Caco-2 (cell line): ENCODE measurements at places on chromosomes 12 and 14.

DNA sequence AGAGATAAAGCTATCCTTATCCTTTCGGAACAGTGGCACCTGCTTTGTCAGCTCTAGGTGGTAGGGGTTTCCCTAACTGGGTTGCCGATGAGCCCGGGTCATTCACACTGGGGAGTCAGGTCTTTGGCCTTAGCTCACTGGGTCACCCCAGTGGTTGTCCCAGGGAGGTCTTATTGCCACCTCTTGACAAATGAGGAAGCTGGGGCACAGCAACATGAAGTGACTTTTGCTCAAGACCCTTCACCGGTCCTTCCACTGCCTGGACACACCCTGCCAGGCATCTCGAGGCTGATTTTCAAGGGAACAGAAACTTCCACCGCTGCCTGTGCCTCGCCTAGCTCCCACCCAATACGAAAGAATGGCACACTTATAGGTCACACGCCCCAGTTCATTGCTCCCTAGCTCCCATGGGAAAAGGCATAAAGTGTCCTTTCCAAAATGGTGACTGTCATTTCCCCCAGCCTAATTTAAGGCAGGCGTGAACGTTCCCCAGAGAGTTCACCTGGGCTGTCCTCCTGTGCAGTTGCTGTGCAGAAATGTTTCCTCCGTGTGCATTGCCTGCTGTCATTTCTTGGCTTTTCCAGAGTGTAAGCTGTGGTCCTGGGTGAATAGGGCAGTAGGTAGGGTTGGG is 156.1 kb upstream of the CCND2 start:
- no peak for DNase-seq

DNA sequence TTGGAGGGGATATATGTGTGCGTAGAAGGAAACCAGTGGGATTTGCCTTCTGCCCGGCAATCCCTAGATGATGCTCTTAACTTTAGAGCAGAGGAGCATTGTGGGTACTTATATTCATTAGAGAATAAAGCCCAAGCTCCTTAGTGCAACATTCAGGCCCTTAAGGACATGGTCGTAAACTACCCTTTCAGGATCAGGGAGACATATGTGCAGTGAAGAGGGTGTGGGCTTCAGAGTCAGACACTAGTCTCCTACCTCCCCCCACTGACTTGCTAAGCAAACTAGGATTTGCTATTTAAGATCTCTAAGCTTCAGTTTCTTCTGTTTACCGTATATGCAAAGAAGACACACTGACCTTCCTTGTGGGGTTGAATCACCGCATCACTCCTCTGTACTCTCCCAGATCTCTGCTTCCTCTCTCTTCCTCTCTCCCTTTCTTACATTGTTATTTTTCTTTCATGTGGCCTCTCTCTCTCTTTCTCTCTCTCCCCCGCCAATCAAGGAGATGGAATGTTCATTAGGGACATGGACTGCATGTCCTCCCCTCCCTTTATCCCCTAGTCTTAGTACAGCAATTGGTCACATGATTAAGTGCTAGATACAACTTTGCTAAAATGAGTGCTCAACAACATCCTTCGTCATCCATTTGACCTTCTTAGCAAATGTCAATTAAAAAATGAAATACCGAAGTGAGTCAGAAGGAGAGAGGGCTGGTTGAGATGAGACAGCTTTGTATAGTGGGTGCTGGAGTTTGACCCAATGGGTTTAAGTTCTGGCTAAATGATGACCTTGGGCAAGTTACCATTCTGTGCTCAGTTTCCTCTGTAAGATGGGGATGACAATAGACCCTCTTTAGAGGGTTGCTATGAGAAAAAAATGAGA is 91.7 kb downstream of the TMX1 start:
- DNase-seq = no peak

DNA sequence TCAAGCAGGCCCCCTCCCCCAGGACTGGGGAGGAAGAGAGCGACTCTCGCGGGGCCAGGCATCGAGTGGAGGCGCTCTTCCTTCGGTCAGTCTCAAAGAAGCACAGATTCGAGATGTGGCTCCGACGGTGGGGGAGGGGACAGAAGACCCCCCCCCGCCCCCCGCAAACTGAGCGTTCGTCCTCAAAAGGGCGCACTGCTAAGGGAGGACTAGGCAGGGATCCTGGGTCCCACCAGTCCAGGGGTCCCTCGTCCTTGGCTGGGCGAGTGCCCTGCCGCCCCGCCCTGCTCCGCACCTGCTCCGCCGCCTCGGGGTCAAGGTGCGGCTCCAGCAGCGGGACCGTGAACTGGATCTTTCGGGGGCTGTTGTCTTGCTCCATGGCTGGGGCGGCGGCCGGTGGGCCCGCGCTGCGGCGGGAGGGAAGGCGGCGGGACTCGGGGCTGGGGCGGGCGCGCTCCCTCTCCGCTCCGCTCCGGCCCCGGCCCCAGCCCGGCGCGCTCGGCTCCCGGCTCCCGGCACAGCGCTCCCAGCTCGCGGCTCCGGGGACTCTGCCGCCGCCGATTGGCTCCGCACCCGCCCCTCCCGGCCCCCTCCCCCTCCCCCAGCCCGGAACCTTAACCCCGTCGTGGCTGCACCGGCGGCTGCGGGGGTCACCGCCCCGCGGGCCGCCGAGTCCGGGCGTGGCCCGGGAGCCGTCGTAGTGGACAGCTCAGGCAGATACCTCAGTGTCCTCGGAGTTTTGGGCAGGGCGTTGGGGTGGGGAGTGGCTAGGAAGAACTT is at the start of gene PPP1R1A:
Gene PPP1R1A (minus strand): TSS at position 550 of the 780 bp plus-strand sequence. CDS start 171 bp downstream, at position 379.
- DNase-seq = peak; percentile 33

GRCh38 chr12:16688200-16688599 is 82.2 kb upstream of the LMO3 start:
- DNase-seq = no peak

- DNase-seq = no peak
Measured at GRCh38 chr14:58662018-58662417, 24.3 kb downstream of the DACT1 start.

DNA sequence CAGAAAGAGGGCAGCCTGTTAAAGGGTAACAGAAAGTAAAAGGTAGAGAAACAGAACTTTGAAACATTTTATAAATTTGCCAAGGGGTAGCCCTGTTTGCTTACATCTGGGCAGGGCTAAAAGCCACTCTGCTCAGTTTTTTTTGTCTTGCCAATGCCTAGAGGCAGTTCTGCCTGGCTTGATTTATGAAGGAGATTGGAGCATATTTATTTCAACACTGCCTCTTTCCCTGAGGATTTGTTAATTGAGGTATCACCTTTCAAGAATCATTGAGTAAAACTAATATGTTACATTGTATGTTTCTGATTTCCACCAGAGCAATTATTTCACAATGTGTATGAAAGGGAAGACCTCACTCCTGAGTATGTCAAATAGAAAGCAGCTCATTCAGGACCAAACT is 160.8 kb downstream of the GXYLT1 start:
- DNase-seq = no peak

GRCh38 chr14:103828315-103828967 is 18.9 kb downstream of the PPP1R13B start:
- DNase-seq = no peak

GRCh38 chr12:4477129-4477528 is 31.5 kb upstream of the FGF6 start:
- no peak for DNase-seq

DNA sequence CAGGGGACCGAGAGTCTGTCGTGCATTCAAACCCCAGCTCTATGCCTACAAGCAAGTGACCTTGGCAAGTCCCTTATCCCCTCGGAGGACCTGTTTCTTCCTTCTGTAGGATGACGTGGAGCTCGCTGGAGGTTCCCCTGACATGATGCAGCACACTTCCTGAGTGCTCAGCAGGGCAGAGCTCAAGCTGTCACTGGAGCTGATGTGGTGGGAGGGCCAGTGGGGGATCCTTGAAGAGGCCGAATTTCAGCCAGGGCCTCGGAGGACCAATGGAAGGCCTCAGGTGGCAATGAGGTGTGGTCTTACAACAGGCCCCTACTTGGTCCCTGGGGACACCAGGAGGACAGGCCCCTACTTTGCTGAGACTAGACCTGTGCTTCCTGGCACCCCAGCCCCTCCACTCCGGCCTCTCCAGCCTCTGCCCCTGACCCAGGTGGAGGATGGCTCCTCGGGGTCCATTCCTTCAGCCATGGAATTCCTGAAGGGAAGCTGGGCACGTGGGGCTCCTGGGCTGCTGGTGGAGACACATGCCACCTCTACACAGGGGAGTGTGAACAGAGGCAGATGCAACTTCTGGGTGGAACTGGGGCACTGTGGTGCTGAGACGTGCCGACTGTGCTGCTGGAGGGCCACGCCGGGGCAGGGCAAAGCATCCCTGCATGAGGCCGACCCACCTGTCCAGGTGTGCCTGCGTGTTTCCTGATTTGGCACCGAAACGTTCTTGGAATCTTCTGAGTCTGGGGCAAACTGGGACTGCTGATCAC is 18.7 kb upstream of the KIF26A start:
- DNase-seq = peak; percentile 25

- DNase-seq = peak; percentile 25
Measured at GRCh38 chr12:2645460-2645859, 149.3 kb upstream of the FKBP4 start.

- no peak for DNase-seq
Measured at GRCh38 chr12:65294641-65295262, 16.3 kb downstream of the MSRB3 start.

DNA sequence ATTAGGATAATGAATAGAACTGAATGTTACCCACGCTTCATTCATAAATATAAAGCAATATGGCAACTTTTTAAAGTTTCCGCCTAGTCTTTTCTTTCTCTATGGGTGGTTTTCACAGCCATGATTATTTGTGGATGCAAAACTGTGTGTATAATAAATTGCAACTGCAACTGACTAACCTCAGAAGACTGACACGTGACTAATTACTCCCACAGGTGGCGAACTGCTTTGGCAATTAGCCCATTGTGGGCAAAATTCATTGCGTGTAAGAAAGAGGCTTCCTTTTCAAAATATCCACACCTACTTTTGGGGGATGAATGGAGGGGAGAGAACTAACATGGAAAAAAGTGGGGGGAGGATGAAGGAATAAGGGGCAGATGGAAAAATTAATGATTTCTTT is 79.0 kb downstream of the SLC25A21 start:
- no peak for DNase-seq

- no peak for DNase-seq
Measured at GRCh38 chr12:501722-502447, 42.1 kb downstream of the B4GALNT3 start.

DNA sequence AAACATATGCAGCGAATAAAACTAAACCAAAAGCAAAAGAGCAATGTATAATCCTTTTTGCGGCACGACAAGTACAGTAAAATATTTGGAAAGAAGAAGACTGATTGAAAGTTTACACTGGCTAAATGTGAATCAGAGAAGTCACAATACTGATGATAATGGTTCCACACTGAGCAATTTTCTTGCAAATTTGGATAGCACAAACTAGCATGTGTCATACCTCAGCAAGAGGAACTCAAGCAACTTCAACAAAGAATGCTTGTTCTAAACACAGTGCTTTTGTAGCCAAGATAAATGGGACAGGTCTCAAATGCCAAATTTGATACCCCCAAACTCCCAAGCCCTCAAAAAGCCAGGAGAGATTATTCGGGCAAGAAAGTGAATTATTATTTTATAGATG is 839.1 kb downstream of the GALC start:
- no peak for DNase-seq

DNA sequence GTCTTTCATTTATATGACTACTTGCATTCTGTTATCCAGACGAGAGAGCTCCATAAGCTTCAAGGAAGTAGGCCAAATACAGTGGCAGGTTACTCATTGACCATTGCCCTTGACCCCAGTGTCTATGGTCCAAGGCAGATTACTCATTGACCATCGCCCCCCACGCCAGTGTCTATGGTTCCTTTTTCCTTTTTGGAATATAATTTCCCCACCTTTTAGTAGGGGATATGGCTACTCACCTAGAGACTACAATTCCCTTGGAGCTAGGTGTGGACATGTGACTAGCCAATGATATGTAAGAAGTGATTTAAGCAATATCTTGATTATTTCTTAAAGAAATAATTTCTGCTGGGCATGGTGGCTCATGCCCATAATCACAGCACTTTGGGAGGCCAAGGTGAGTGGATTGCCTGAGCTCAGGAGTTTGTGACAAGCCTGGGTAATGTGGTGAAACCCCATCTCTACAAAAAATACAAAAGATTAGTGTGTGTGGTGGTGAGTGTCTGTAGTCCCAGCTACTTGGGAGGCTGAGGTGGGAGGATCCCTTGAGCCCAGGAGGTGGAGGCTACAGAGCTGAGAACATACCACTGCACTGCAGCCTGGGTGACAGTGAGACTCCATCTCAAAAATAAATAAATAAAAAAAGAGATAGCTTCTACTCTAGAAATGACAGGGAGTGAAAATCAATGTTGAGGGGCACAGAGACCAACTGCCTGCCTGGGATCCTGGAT is 32.6 kb downstream of the SIX4 start:
- no peak for DNase-seq

- DNase-seq = no peak
Measured at GRCh38 chr12:69136931-69137613, 102.3 kb upstream of the CPSF6 start.

- DNase-seq = no peak
Measured at GRCh38 chr12:51631591-51631990, 40.6 kb downstream of the SCN8A start.

GRCh38 chr14:33061667-33062325 is 123.1 kb downstream of the NPAS3 start:
- no peak for DNase-seq

GRCh38 chr12:94254270-94254669 is 105.9 kb downstream of the PLXNC1 start:
- DNase-seq = no peak

GRCh38 chr12:116821291-116821690 is 60.0 kb downstream of the HRK start:
- DNase-seq = no peak

DNA sequence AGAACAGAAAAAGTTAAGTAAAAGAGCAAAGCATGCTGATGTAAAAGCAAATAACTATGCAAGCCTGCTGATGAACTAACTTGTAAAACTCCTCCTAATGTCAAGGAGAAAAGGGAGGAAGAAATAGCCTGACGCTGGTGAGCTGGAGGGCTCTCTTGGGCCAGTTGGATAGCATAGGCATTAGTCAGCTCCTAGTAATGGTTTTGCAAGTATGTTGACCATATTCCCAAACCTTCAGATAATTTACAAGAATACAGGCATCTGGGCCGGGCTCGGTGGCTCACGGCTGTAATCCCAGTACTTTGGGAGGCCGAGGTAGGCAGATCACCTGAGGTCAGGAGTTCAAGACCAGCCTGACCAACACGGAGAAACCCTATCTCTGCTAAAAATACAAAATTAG is 871.4 kb downstream of the C12orf50 start:
- no peak for DNase-seq

DNA sequence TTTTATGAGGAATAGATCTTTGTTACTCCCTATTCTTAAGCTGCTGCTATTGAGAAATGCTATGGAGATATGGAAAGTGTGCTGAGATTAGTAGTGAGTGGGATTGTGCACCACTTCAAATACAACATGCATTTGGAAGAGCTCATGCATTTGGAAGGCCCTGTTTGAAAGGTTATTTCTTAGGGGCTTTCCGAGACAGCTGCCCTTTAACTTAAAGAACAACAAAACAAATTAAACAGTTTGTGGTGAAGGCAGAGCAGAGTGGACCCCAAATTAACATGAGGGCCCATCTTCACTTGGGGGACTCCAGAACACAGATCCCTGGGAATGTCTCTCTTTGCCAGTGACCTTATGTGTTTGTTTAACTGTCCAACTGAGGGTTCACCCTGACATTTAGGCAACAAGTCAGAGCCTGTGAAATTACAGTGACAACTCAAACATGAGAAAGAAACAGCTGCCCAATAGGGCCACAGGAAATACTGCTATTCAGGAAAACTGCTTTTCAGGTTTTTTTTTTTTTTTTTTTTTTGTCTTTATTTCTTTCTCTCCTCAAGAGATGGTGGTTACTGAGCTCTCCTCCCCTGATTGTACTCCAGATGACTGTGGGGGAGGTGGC is 41.4 kb upstream of the IGF1 start:
- DNase-seq = no peak
